WTC11 (cell line): ENCODE measurements at places on chromosomes 1 and 21. TPM values are rescaled to one million over a fixed set of nuclear protein-coding genes. Genes with fewer than 3 reads are reported as not detected.

DNA sequence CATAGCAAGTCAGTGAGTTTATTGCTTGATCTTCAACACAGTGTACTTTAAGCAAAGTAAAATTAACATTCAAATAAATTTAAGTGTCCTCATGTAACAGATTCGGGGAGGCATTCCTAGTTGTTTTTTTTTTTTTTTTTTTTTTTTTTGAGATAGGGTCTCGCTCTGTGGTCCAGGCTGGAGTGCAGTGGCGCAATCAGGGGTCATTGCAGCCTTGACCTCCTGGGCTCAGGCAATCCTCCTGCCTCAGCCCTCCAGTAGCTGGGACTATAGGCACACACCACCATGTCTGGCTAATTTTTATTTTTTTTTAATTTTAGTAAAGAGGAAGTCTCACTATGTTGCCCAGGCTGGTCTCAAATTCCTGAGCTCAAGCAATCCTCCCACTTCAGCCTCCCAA, 22.8 kb downstream of the OSBPL9 start:
- DNase-seq, result no peak

DNA sequence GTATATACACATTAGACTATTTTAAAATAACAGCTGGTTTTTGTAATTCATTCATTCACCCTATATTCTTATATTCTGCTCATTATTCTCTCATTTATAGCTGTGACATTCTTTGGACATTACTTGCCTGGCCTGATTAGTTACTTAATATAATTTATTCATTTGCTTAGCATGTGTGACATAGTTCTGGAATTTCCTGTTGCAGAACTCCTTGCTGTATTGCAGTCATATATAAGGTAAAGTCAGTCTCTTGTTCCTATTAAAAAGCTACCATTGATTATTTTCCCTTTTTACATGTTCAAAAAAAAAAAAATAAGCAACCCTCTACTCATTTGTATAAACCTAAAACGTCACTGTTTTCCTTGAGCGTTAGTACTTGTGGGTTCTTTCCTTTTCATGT, 23.9 kb downstream of the GNAT2 start:
- no peak for DNase-seq

- no peak for DNase-seq
These were observed 585.8 kb upstream of the ZRANB2 start for GRCh38 chr1:71666609-71667008.

GRCh38 chr1:58451560-58452191, 94.8 kb downstream of the OMA1 start:
- no peak for DNase-seq

DNA sequence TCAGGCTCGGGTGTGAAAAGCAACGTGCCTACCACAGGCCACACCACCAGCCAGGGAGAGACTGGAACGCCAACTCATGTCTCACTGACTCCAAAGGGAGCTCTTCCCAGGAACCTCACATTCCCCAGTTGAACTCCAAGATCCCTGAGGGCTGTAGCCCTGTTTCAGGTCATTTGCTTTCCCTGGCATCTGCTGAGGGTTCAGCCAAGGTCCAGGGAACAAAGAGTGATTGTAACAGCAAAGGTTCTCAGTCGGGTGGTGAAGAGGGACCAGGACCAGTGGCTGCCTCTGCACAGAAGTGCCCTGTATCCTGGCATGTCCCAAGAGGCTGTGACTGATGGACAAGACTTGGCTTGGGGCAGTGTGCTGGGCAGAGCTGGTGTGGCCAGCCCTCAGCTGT, 42.8 kb downstream of the GRIK3 start:
- no peak for DNase-seq

GRCh38 chr1:103144681-103145080, 36.4 kb upstream of the COL11A1 start:
- DNase-seq, result no peak

DNA sequence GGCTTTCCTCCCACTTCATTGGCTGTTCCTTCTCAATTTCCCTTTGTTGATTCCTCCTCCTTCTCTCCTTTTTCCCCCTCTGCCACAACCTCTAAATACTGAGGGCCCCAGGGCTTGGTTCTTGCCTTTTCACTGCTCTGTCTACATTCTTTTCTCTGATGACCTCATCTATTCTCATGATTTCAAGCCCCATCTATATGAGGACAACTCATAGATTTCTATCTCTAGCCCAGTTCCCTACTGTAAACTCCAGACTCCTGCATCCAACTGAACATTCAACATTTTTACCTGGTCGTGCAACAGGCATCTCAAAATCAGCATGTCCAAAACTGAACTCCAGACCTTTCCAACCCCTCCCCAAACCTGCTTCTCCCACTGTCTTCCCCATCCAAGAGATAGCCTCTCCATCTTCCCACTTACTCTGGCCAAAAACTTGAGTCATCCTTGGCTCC, 11.5 kb upstream of the SLC9A1 start:
- DNase-seq, result no peak

GRCh38 chr1:154729577-154729976, 121.6 kb upstream of the ADAR start:
- no peak for DNase-seq

- DNase-seq, result no peak
These were observed 6.3 kb downstream of the AP4B1 start for GRCh38 chr1:113898241-113898814.

DNA sequence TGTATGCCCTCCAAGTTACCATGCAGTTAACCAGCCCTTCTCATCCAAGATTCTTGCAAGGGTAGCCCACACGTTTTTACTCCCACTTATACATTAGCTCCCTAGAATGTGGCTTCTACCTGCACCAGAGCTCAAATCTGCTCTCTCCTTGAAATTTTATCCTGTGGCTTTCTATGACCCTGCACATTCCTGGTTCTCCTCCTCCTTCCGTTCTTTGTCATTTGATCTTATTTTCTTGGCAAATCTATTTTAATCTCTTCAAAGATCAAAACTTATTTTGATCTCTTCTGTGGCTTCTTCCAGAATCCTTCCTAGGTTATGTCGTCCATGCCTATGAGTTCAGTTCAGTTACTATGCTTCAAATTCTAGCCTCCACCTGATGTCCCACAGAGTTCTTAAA, 115.6 kb upstream of the GUCA2B start:
- DNase-seq, result no peak

DNA sequence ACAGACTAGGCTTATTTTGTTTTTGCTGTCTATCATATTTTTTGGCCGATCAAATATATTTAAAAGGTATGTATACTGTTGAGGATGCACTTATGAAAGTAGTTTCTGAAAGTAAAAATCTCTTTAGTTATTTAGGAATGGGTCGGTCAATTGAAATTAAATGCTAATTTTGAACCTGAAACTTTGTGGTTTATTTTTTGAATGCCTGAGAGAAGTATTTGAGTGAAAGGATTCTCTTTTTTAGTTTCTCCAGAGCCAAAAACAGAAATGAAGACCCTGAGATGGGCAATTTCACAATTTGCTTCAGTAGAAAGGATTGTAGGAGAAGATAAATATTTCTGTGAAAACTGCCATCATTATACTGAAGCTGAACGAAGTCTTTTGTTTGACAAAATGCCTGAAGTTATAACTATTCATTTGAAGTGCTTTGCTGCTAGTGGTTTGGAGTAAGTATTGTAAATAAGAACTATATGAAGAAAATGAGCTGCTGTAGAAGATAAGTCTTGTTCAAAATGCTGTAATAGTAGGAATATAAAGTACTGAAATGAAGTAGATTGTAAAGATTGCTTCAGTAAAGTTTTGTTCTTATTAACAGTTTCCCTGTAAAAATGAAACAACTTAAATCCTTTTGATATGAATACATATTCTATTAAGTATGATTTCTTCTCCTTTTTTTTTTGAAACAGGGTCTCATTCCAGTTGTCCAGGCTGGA, 11.5 kb downstream of the USP1 start:
- no peak for DNase-seq

- peak; percentile 29 for DNase-seq
These were observed 673 bp downstream of the CD46 start for GRCh38 chr1:207752456-207752998.

- peak; percentile 32 for DNase-seq
These were observed 992 bp downstream of the TENT5C start for GRCh38 chr1:117606649-117607430.

GRCh38 chr1:181637998-181638397, 154.7 kb downstream of the CACNA1E start:
- DNase-seq, result no peak

GRCh38 chr1:50611675-50612074, 188.4 kb upstream of the DMRTA2 start:
- no peak for DNase-seq

GRCh38 chr1:47679301-47679791, 241.5 kb downstream of the FOXD2 start:
- no peak for DNase-seq

DNA sequence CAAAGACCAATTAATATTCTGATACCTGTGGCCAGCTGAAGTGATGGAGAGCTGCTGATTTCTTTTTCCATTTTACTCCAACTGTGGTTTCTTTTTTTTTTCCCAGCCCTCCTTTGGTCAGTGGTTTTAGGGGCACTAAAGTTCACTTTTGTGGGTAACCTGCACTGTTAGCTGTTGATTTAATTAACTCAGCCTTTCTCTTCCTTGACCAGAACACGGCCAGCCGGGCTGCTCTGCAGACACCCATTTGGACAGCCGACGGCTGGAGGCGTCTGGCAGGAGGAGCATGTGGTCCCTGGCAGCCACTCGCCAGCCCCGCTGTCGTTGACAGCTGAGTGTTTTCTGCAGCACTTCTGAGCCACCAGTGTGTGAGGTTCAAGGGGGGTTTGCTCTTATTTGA, 136.2 kb upstream of the RUNX3 start:
- DNase-seq, result no peak

GRCh38 chr1:86948212-86948611, 33.8 kb downstream of the HS2ST1 start:
- DNase-seq, result no peak

DNA sequence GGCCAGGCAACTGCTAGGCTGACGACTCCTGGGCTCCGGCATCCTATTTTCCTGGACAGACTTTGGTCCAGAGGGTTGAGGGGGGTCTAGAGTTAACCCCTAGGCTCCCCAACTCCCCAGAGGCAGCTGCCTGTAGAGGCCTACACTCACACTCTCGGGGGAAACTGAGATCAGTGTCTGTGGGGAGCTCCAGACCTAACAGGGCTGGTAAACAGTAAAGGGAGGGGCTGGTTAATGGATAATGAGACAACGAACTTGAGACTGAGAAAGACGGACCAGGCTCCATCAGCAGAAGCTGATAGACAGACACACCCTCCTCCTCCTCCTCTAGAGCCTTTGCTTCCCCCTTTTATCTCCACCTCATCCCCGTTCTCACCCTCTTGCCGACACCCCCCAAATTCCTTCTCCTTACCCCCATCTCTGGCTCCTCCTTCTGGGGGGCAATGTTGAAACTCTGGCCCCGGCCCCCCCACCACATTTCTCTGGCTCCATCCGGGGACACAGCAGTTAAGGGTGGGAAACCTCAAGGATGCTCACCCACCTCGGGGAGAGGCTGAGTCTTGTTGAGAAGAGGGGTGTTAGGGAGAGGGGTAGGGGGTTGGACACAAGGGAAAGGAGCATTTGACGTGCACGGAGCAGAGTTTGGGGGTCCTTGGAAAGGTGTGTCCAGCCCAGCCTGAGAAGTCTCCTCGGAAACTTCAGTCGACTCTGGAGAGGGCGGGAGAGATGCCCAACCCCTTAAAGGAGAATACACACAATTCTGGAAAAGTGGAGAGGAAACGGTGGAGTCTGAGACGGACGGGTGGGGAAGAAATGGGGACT, at the start of gene MTMR11:
MTMR11 (minus strand) TSS at position 710 of the 822 bp plus-strand sequence; CDS start at position 478, 232 bp downstream.
- DNase-seq, result no peak

GRCh38 chr1:110243146-110243545, 33.0 kb downstream of the KCNC4 start:
- DNase-seq, result no peak

DNA sequence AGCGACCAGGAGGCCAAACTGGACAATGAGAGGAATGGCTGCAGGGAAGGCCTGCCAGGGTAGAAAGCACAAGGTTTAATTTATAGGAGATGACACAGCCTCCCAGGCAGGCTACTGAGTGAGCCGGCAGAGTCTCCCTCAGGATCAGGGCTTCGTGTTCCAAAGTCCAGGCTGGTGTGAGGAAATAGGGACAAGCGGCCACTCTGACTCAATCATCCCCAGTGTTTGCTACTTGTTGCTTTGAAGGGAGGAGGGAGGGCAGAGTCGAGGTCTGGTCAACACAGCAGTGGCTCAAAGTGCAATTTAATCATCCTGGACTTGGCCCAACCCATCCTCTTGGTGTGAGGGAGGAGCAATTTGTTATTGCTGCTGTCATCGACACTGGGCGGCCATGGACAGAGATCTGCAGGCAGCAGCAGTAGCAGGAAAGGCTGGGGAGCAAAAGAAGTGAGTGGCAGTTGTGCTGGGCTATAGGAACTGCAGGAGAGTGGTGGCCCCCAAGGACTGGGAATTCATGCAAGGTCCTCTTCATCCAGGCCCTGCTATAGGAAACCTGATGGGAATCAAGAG, 27.5 kb downstream of the TBX15 start:
- DNase-seq, result no peak

GRCh38 chr21:30355906-30356305, 7.5 kb upstream of the KRTAP23-1 start:
- no peak for DNase-seq

DNA sequence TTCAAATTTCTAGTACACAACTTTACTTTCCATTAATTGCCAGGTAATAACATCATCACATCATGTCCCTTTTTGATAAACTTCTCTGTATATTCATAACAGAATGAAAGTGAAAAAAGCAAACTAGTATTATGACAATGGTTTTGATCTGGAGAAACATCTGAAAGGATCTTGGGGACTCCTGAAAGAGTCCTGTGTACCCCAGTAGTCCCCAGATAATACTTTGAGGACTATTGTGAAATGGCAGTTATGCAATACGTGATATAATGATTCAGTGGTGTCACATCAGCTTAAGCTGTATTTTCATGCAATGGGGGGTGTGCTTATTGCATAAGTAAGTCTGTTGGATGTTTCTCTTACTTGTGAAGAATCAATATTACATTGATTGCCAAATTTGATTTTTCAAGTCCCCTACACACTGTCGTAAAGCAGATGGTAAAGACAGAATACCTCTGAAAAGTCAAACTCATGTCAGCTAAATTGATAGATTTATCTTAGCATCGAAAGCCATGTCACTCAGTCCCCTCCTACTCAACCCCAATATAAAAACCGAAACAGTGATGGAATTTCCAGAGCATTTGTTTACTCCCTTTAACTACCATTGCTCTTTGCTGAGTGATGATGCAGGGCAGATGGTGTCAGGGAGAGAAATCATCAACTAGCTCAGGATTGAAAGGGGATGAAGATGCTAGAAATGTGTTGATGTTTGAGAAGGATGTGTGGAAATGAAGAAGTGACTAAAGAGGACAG, 146.7 kb upstream of the C1orf105 start:
- DNase-seq, result no peak

- DNase-seq, result no peak
These were observed 89.7 kb downstream of the ITSN1 start for GRCh38 chr21:33732038-33732437.

DNA sequence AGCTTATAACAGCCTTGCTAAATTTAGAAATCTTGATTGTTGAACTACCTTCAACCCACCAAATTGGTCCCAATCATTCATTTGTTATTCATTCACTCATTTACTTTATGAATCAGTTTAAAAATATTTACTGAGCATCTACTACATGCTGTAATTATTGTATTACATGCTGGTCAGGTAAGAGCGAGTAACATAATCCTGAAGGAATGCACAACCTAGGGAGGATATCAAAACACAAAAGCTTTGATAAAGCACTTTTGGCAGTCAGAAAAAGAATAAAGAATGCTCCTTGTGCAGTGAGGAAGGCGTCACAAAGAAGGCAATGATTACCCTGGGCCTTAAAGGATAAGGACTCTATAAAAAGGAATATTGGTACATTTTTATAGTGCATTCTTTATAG, 518.9 kb upstream of the NR5A2 start:
- DNase-seq, result no peak

The CD247 gene
- 1.0 to 1.8 TPM (median 1.8 TPM) in 3 replicates for total RNA-seq

The LIN28A gene
- 1,150 to 1,251 TPM (median 1,185 TPM) in 3 replicates for total RNA-seq

The KCNJ9 gene
- 0.09 to 0.14 TPM in 2 of 3 replicates, not detected in the other for total RNA-seq

The ESPN gene
- total RNA-seq, result 46.1 to 70.3 TPM (median 68.1 TPM) in 3 replicates

The SMCP gene
- not detected in 3 replicates for total RNA-seq

The TRNP1 gene
- total RNA-seq, result 37.6 to 51.4 TPM (median 49.4 TPM) in 3 replicates
